Activated CD4-positive, alpha-beta T cell treated with anti-CD3 and anti-CD28 coated beads, Interleukin-2, amount 10 ng/mL, durations not matched to agents 24 days and 14 days (primary cell): ENCODE measurements at places on chromosomes 3 and 15.

GRCh38 chr3:126827121-126827520 is 123.1 kb downstream of the CHCHD6 start:
- DNase-seq, result no peak

- no peak for DNase-seq
These were observed 982.2 kb upstream of the SEMA6D start for GRCh38 chr15:46735115-46735514.

DNA sequence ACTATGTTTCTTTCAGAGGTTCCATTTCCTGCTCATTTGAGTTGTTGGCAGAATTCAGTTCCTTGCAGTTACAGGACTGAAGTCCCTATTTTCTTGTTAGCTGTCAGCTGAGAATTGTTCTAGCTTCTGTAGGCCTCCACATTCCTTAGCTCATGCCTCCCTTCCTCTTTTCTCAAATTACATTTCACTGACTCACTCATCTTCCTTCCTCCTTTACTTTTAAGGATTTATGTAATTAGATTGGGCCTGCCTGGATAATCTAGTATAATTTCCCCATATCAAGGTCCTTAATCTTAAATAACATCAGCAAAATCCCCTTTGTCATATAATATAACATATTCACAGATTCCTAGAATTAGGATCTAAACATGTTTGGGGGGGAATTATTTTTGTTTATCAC is 40.6 kb upstream of the RBMS3 start:
- DNase-seq, result no peak

DNA sequence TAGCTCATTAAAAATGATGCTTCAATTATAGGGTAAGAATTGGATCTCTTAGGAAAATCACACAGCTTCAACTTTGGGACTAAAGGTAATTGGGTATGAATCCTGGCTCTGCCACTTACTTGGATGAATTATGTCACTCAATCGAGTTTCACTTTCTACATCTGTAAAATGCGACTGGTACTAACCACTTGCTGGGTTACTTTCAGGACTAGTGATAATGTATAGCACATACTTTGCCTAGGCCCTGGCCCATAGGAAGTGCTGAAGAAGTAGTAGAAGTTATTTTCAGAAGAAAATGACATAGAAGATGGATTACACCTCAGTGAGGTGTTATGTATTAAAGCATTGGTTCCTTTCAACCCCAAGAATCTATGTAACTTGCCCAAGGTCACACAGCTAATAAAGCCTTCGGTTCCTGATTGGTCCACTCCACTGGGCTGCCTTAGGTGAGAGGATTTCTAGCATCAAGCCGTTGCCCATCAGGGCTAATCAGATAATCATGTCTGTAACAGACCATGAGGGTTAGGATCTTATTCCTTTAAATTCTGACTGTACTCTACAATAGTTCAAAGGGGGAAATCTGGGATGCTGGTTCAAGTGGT is 29.4 kb upstream of the AP4E1 start:
- peak; percentile 79 for DNase-seq

GRCh38 chr3:194772241-194773000 is 86.7 kb downstream of the FAM43A start:
- DNase-seq, result no peak

DNA sequence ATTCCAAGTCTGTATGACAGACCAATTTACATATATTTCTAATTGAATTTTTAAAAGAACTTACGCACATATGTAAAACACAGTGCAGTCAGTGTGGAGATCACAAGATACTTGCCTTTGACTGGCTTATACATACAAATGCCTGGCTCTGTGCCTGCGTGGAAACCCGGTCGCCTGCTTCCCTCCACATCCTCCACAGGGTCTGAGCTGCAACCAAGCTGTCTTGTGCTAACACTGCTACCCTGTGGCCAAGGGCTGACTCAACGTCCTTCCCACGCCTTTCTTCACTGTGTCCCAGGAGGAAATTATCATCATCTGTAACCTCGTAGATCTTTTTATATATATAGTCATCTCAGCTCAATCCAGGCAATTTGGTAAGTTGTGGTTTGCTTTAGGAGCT is 117.0 kb downstream of the WNT7A start:
- no peak for DNase-seq

- DNase-seq, result peak; percentile 86
These were observed 878 bp downstream of the DYNC1LI1 start for GRCh38 chr3:32569540-32570420.

GRCh38 chr3:196971094-196971698 is 2.6 kb upstream of the PIGZ start:
- no peak for DNase-seq

- no peak for DNase-seq
These were observed 8.1 kb downstream of the CAV3 start for GRCh38 chr3:8741581-8742261.

- DNase-seq, result peak; percentile 100
These were observed at the start of gene SERF2 for GRCh38 chr15:43791993-43792760. TSS of gene SERF2 (plus strand) at chr15:43792320. CDS start at chr15:43792377, 57 bp downstream.

DNA sequence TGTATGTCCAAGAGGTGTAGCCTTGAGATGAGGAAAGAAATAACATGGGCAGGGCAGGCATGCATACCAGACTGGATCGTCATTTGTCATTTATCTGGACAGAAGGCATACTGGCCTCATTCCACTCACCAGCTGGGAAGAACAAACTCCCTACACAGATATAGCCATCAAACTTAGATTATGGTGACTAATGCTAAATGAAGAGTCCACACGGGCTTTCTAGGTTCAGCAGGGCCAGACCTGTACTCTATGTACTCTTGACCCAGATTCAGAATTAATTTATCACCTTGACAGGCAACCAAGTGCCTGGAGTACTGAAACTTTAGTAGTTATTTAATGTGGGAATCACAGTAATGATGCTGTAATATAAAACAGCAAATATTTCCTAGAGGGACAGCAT is 164.3 kb upstream of the IL12A start:
- no peak for DNase-seq

DNA sequence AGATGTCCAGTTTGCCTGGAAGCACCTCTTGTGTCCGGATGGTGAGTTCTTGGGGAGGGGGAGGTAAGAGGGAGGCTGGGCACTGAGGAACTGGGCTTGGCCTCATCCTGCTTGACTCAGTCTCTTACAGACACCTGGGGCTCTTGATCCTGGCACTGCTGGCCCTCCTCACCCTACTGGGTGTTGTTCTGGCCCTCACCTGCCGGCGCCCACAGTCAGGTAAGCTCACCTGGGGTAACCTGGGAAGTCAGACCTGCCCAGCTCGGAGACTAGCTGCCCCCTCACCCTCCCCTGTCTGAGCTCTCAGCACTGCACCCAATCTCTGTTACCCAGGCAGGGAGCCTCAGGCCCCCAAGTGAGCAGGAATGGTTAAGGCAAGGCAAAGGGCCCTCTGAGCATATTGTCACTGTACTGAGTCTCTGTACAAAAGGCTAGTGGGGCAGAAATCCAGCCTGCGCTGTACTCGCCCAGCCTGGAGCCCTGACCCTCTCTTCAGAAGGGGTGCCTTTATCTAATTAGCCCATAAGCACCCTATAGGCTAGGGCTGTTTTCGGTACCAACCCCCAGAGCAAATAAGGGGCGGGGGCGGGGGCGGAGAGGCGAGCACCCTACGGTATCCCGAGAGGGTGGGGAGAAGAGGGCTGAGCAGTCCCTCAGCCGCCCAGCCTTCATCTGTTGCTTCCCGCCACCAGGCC is 2.2 kb upstream of the IL17RC start:
- no peak for DNase-seq

DNA sequence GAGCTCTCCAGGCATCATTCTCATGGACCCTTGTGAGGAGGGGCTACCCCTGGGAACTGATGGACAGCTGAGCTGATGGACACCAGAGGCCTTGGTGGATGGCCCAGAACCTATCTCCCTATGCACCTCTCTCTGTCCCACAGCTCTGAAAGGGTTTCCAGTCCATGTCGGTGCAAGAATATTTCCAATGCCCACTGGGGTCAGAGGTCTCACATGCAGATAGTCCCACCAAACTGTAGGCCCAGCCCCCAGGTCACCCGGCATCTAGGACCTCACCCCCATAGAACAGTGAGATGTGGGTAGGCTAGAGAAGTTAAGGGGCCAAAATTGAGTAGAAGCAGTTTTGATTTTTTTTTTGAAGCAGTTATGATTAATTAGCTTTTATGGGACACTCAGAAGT is 2.6 kb downstream of the ALPK3 start:
- no peak for DNase-seq

GRCh38 chr3:194749631-194750490 is 64.2 kb downstream of the FAM43A start:
- no peak for DNase-seq

- no peak for DNase-seq
These were observed 1.0 kb downstream of the ONECUT1 start for GRCh38 chr15:52789008-52789600.

- DNase-seq, result no peak
These were observed at the start of gene KNG1 for GRCh38 chr3:186717039-186717457. TSS of gene KNG1 (plus strand) at chr3:186717359. CDS start at chr3:186717543, 184 bp downstream.

DNA sequence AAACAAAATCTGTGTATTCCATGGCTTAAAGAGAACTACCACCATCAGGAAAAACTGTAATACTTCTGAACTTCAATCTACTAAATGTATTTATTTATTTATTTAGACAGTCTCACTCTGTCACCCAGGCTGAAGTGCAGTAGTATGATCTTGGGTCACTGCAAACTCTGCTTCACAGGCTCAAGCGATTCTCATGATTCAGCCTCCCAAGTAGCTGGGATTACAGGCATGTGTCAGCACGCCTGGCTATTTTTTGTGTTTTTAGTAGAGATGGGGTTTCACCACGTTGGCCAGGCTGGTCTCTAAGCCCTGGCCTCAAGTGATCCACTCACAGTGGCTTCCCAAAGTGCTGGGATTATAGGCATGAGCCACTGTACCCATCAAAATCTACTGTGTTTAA is 202.3 kb upstream of the POU1F1 start:
- DNase-seq, result no peak

DNA sequence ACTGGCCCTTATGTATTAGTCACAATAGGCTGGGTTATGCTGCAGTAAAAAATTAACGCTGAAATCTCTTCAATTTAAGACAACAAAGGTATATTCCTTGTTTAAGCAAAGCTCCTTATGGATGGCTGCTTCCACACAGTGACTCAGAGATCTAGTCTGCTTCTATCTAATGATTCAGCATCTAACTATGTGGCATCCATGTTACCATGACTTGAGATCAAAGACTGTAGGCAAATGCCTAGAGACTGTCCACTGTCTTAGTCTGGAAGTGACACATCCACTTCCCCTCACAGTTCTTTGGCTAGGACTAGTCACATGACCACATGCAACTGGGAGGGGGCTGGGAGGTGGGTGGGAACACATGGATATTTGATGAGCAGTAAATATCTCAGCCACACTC is 61.3 kb upstream of the PSMD6 start:
- no peak for DNase-seq

- DNase-seq, result no peak
These were observed 302.0 kb downstream of the DIPK2A start for GRCh38 chr3:144273601-144274000.

- no peak for DNase-seq
These were observed 66.7 kb downstream of the FILIP1L start for GRCh38 chr3:100047455-100048141.

DNA sequence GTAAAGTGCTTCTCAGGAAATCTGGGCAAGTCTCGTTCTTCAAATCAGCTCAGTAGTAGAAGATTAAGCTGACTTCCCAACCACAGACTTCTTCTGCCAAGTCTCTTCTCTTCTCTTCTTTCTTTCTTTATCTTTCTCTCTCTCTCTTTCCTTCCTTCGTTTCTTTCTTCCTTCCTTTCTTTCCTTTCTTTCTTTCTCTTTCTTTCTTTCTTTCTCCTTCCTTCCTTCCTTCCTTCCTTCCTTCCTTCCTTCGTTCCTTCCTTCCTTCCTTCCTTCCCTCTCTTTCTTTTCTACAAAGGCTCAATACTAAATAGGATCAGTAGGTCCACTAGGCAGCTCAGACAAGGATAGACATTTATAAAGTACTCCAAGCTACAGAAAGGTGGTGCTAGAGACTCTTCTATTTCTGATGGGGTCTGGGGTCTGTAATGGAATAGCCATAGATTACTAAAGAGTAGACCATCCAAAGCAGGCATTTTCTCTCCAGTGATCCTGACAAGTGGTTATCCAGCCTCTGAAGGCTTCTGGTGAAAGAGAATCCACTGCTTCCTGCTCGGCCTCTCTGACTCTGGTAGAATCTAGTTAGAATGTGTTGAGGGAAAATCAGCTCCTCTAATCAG is 100.8 kb downstream of the TPRG1 start:
- DNase-seq, result peak; percentile 68

DNA sequence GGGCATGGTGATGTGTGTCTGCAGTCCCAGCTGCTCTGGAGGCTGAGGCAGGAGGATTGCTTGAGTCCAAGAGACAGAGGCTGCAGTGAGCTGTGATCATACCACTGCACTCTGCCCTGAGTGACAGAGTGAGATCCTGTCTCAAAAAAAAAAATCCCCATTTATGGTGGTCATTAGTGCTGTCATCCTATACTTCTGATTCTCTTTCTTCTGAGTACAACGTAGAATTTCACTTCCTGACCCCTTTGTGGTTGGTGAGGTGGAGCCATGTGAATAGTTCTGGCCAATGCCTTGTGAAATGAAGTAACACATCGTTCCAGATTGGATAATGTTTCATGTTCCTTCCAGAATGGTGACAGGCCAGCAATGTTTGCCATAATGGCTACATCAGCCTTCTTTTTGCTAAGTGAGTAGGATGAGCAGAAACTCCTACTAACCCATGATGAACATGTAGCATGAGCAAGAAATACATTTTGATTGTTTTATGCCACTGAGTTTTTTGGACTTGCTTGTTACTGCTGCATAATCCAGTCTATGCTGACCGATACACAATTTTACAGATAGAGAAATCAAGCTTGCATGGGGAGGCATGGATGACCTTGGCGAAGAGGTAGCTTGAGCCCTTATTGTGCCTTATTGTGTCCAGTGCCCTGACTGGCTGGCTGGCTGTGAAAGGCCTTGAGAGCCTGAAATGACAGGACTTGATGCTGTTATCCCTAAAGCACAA is 30.9 kb upstream of the TLE3 start:
- no peak for DNase-seq
